ENCODE measurements at places on chromosomes 3 and 15. TPM values are rescaled to one million over a fixed set of nuclear protein-coding genes. Genes with fewer than 3 reads are reported as not detected.

Gene GOLGA8J
- polyA plus RNA-seq = not detected

Gene POPDC2
- polyA plus RNA-seq = 8.6 TPM

Gene CYP19A1
- 0.33 TPM for polyA plus RNA-seq

Gene ESYT3
- polyA plus RNA-seq = 0.31 TPM

Gene LDHAL6B
- not detected for polyA plus RNA-seq

Gene PSTPIP1
- polyA plus RNA-seq = 4.1 TPM

Gene ALDH1A2
- not detected for polyA plus RNA-seq

Gene ADAMTS9
- 0.54 TPM for polyA plus RNA-seq

Gene SCN5A
- not detected for polyA plus RNA-seq

Gene SYNPR
- polyA plus RNA-seq = 0.36 TPM

Gene ASB14
- not detected for polyA plus RNA-seq

Gene ARGFX
- not detected for polyA plus RNA-seq

Gene SATB1
- polyA plus RNA-seq = 10.7 TPM

Gene CLDN1
- polyA plus RNA-seq = 16.0 TPM
